ENCODE measurements at places on chromosomes 3 and 15.

GRCh38 chr3:12620729-12621128, 43.2 kb downstream of the RAF1 start:
- DNase-seq: no peak

- no peak for DNase-seq
Measured at GRCh38 chr3:183275418-183275817, 22.4 kb downstream of the B3GNT5 start.

- DNase-seq: no peak
Measured at GRCh38 chr3:56860939-56861338, 59.2 kb upstream of the ARHGEF3 start.

- no peak for DNase-seq
Measured at GRCh38 chr3:196772897-196773296, 33.2 kb downstream of the PAK2 start.

DNA sequence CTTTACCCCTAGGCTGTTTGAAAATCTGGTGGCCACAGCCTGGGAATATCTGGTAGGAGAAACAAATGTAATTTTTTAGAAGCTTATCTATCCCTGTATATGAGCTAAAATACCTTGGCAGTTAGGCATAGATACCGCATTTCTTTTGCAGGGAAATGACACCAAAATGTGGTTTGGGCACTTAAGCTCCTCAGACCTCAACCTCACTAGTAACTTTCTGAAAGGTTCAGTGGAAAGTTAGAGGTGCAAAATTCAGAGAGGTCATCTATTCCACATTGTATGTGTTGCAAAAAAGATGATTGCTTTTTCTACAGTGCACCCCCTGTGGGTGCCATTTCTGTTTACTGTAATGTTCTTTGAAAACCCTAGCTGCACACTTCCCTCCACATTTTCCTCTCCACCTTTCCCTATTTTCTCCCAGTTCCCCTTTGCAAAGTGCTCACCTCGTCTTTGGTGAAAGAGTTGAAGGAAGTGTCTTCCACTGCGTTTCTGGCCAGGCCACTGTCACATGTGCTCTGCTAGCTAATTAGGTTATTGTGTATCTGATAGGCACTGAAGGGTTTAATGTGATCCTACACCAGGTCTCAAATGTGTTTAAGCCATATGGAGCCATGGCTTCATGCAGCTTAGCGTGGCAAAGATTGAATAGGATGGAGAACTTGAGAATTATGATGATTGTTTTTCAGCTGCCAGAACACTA, 1.3 kb downstream of the SACM1L start:
- no peak for DNase-seq

DNA sequence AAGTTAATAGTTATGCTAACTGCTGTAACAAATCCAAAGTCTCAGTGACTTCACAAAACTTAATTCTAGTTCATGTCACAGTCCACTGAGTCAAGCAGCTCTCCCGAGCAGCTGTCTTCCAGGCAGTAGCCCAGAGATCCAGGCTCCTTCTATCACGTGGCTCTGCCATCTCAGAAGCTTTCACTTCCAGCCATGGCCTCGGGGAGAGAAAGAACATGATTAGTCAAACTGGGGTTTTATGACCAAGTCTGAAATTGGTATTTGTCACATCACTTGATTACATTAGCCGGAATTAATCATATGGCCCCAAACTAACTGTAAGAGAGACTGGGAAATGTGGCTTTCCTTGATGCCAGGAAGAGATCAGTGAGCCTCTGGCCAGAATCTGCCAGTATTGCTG, 70.2 kb upstream of the DGKG start:
- DNase-seq: peak; percentile 26

DNA sequence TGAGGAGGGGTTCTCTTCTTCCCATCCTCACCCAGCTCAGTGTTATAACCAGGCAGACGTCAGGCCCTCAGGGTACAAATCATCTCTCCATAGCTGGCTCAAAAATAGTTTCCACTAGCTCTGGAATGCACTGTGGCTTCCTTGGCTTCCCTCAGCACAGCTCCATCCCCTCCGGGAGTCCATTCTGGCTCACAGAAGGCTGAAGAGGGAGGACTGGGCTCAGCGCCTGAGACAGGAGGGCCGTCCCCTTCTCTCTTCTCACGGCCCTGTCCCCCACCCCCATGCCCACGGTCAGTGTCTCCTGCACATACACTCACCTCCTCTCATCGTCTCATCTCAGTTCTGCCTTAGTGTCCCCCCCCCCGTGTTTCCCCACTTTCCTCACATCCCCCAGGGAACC, 50.1 kb downstream of the UMPS start:
- peak; percentile 96 for DNase-seq

- peak; percentile 30 for DNase-seq
Measured at GRCh38 chr3:140922634-140923033, 19.0 kb upstream of the SLC25A36 start.

DNA sequence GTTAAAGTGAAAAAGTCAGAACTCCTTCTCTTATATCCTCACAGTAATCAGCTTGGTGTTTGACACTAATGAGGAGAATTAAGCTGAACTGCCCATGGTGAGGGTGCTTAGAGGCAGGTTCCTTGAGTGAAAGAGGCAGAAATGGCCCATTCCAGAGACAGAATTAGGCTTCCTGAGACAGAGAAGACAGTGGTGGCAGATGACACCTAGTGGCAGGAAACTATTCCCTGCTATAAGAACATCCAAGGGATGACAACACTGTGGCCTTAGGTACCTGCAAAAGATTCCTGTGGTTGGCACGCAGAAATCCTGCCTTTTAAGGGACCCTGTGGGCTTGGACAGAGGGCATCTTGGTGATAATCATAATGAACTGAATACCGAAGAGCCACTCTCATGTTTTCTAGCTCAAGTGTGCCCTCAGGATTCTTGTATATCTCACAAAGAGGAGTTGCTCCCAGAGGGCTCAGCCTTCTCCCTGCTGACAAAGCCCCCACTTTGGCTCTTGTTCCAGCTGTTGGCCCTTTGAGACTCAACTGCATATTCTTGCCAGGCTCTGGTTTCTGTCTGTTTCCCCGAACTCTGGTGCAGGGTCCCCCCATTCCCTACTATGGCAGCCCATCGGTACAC, 56.0 kb downstream of the KBTBD12 start:
- peak; percentile 63 for DNase-seq

Measured in AG10803 (cell line).